ENCODE measurements at places on chromosomes 12 and 14.

- DNase-seq: peak; percentile 87
Measured at GRCh38 chr14:89915114-89915878, 39.2 kb downstream of the EFCAB11 start.

DNA sequence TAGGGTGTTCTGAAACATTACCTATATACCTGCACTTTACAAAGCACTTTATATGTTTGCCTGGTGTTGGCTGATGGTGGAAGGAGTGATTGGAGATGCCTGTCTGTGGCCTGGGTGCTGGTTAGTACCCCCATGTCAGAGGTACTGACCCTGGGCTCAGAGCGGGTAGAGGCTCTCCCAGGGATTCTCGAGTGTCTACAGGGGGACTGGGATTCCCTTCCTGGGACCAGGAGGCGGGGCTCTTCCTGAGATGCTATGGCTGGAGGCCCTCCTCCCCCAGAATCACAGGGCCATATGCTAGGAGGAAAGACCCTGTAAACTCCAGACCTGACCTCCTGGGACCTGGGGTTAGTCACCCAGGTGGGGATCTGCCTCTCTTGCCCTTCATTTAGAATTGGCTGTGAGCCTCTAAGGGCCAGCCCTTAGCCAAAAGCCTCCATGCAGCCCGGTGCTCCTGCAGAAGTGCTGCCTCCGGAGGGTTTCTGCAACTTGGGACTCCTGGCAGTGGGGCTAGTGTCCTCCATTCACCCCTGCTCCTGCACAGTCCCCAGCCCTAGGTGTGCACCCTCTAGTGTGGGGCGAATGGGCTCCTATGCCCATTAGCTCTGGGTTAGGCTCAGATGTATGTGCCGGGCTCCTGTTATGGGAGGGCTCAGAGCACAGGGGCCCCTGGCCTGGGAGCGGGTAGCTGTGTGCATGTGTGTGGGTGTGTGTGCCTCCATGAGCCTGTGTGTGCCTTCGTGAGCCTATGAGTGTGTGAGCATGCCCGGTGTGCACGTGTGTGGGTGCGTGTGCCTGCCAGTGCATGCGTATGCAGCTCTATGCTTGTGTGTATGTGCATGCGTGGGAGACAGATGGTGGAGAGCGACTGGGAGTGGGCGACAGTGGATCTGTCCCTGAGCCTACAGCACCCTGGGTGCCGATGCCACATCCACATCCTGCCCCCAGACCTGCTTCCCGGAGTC is 36.6 kb downstream of the RTL1 start:
- DNase-seq: no peak

- no peak for DNase-seq
Measured at GRCh38 chr14:45531022-45531421, 278.0 kb upstream of the MIS18BP1 start.

- DNase-seq: no peak
Measured at GRCh38 chr12:32334371-32334777, 65.0 kb upstream of the FGD4 start.

DNA sequence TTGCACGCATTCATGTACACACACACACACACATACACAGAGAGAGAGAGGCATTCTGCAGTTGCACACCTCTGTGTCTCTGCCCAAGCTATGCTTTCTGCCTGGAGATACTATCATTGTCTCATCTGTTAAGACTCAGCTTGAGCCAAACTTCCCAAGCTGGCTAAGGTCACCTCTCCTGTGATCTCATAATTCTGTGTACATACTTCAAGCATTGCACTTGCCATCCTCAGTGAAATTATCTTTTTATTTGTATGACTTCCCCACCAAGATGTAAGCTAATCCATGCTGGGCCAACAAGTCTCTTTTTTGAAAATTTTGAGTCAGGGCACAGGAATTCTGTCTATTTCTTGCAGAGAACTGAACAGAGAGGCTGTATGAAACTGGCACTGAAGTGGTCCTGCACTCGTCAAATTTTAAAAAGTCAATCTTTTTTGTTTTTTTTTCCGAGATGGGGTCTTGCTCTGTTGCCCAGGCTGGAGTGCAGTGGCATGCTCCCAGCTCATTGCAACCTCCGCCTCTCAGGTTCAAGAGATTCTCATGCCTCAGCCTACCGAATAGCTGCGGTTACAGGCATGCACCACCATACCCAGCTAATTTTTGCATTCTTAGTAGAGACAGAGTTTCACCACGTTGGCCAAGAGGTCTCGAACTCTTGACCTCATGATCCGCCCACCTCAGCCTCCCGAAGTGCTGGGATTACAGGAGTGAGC is 44.3 kb downstream of the TMTC1 start:
- no peak for DNase-seq

- no peak for DNase-seq
Measured at GRCh38 chr12:27000961-27001360, 13.2 kb downstream of the TM7SF3 start.

DNA sequence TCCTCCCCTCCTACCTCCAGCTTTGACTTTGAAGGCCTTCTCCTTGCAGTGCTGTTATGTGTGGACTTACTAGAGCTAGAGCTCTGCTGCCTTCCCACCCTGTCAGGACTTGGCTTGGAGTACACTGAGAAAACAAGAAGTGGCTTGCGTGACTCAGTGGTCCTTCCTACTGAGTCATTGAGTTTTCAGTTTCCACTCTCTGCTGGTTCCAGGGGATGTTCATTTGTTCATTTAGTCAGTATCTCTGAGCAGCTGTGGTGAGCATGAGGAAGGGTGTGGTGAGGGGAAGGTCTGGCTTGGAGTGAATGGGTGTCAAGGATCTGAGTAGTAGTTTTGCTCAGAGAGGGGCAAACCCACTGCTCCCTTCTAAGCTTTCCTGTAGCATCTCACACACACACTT is 17.2 kb upstream of the ELK3 start:
- DNase-seq: no peak

DNA sequence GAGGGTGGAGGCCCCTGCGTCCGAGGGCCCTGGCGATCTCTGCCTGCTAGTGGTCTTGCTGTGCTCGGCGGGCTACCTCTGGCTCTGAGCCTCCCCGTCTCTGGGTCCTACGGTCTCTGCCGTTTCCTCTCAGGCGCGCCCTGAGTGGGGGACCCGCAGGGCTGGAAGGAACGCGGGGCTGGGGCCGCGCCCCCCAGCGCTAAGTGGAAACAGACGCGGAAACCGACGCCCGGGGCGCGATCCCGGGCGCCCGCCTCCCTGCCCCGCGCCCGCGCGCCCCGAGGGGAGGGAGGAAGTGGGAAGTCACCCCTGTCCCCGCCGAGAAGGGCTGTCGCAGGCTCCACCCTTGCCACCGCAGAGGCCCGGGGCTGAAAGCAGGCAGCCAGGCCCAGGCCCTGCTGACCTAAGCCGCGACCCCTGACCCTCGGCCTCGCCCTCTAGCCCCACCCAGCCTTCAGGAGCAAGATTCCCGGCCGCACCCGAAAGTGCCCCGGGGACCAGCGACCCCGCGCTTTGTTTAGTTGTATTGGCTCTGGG is 831 bp downstream of the CRIP1 start:
- DNase-seq: peak; percentile 65

DNA sequence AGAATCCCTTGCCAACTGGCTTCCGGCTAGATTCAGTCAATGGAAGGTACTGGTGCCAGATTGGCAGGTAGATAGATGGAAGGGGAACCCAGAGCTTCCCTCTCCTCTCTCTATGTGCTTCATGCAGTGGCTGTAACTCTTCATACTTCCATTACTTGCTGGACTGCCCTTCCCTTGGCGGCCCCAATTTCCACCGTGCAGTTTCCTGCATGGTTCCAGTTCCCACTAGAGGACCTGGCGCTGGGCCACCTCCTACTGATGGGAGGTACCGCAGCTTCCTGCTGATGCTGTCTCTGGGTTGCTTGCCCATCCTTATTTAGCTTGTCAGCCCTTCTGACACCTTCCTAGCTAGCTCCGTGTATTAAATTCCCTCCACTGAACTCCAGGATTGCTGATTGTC is 226.4 kb downstream of the ANO2 start:
- DNase-seq: peak; percentile 20

DNA sequence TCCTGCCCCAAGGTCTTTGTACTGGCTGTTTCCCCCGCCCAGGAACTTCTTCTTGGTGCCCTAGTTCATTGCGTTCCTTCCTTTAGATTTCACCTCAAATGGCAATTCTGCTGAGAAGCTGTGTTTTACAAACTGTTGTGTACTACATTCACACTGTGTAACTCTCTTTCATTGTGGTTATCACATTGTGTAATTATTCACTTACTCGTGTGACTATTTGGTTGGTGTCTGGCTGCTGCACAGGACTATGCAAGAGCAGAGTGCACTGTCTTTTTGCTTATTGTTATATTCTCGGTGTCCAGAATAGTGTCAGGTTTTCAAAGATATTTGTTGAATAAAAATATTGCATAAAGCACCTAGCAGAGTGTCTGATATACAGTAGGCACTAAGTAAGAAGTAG is 177.2 kb upstream of the PRICKLE1 start:
- no peak for DNase-seq

- DNase-seq: no peak
Measured at GRCh38 chr12:70659077-70659606, 21.9 kb upstream of the PTPRB start.

GRCh38 chr12:116045150-116045549 is 232.3 kb downstream of the MED13L start:
- no peak for DNase-seq

GRCh38 chr12:92425165-92425564 is 277.6 kb upstream of the PLEKHG7 start:
- no peak for DNase-seq

GRCh38 chr12:68508576-68508975 is 102.1 kb upstream of the RAP1B start:
- DNase-seq: no peak

- DNase-seq: no peak
Measured at GRCh38 chr14:38213001-38213400, 5.3 kb downstream of the SSTR1 start.

- no peak for DNase-seq
Measured at GRCh38 chr12:103642240-103642864, 55.3 kb downstream of the STAB2 start.

DNA sequence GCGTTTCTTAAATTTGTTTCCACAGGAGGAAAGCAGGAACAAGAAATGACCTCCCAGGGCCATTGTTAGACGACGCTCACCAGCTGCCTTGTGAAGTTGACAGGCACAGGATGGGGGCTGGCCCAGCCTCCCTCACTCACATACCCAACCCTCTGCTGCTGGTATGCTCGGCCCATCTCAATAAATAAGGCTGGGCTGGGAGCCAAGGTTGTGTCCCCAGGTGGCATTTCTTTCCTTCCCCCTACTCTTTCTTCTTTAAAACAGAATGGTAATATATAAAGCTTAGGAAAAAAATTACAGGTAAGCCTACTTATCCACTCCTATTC is 93.0 kb downstream of the ACTN1 start:
- no peak for DNase-seq

- no peak for DNase-seq
Measured at GRCh38 chr12:18168016-18168415, 78.0 kb upstream of the RERGL start.

DNA sequence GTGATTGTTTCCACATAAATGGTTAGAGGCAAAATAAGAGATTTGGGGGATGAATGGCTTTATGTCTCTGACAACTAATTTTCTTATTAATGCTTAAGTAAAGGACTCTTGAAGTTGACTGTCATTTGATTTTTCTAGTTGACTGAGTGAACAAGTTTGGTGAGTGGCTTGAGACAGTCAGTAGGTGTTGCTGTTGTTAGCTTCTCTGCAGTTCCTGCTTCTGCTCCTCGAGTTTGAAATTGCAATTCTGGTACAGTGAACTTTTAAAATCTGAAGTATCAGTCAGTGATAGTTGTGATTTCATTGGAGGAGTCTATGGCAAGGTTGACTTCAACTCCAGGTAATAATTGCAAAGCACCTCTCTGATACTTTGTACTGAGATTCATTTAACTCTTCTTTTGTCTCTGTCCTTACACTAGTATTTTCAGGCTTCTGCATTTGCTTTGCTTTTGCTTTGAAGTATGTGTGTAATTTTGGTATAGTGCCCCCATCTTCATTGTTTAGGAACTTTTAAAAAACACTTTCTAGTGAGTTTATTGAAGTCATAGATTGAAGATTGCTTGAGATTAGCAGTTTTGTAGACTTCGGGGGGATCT is 415.5 kb downstream of the PCNX1 start:
- peak; percentile 82 for DNase-seq

DNA sequence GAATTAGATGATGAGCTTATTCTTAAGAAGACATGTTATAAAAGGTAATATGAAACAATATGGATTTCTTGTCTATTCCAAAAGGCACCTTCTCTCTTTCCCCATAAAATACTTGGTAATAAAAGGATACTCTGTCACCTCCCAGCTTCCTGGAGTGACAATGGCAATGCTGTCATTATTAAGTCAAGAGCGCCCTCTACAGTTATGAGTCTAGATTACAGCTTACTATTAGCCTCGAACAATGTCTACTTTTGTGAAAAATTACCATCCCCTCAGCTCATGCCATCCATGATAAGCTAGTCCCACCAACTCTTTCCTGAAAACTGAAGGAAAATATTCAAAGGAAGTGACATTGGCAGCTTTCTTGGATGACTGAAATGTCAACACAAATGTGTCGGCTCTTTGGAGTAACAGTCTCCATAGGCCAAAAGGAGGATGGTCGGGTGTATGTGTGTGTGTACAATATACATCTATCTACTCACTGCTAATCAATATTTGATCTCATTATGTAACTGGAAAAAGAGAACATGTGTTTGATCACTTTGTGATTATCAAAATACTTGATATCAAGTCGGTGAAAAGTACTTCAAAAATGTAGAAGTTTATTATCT is 48.7 kb upstream of the CDKN3 start:
- DNase-seq: peak; percentile 64

- DNase-seq: no peak
Measured at GRCh38 chr14:21036751-21037150, 2.1 kb upstream of the RNASE13 start.

DNA sequence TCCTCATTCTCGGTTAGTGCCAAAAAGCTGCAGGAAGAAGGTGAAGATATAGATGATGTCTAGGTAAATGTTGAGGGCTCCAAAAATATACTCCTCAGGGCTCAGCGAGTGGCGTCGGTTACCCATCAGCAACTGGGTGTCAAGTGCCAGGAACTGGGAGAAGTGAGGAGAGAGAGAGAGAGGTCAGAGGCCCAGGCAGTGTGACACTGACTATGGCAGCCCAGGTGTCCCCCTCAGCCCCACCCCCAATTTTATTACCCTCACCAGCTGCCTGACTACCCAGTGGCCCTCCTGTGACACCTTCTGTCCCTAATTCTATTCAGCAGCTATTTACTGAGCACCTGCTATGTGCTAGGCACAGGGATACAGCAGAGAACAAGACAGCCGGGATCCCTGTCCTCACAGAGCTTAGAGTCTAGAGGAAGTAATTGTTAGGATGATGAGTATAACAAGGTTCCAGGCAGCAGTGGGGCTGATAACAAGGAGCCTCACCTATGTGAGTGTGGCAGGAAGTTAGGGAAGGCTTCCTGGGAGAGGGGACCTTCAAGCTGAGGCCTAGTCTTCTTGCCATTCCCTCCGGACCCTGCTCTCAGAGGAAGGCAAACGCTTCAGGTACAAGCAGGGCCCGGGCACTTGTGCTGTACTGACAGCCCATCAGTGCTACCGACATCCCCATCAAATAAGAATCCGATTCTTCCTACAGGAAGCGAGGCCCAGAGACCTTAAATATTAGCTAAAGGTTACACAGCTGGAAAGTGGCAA is 27.8 kb upstream of the BCDIN3D start:
- DNase-seq: no peak
